ENCODE measurements at places on chromosomes 6 and 20.

DNA sequence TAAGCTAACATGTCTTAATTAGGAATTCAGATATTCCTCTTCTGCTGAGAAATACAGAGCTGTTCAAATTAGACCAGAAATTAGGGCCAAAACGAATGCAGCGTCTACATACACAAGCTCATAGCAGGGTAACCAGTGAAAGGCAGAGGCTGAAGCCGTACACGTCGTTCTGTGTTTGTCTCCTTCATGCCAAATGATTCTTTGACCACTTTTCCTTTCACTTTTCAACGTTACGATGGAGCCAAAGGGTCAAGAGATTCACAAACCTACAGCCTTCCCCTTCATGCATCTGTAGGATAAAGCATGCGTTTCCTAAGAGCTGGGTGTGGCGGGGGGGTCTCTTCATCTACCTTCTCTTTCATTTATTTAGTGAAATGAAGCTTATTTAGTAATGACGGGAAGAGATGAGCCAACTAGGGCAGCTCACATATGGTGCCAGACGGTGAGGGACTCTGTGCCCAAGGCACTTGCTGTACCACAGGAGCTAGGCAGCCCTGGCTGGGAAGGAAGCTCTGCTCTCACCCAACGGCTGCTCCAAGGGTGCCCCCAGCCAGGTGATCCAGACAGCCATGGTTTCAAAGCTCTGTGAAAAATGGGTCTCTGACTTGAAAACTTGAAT, 178.0 kb downstream of the ATXN1 start:
- DNase-seq, result no peak

DNA sequence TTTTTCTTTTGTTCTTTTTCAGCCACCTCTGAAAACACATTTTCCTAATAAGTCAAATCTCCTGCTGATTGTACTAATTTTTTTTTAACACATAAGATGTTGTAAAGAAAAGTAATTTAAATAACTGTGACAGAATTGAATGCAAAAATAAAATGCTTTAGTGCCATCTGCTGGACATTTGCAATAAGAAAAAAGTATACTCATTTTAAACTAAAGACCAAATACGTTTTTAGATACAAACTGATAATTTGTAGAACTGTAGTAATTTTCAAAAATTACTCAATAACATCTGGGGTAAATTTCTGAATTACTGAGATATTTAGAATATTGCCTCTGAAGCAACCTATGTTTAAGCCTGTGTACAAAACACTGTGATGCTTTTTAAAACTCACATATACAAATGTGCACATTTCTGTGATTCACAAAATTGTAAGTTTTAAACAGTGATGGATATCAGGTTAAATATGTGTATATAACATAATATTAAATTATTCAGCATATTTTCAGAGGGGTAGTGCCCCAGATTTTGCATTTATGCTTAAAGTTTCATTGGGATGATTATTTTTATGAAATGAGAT, 198.7 kb downstream of the RIMS1 start:
- DNase-seq, result peak; percentile 31

DNA sequence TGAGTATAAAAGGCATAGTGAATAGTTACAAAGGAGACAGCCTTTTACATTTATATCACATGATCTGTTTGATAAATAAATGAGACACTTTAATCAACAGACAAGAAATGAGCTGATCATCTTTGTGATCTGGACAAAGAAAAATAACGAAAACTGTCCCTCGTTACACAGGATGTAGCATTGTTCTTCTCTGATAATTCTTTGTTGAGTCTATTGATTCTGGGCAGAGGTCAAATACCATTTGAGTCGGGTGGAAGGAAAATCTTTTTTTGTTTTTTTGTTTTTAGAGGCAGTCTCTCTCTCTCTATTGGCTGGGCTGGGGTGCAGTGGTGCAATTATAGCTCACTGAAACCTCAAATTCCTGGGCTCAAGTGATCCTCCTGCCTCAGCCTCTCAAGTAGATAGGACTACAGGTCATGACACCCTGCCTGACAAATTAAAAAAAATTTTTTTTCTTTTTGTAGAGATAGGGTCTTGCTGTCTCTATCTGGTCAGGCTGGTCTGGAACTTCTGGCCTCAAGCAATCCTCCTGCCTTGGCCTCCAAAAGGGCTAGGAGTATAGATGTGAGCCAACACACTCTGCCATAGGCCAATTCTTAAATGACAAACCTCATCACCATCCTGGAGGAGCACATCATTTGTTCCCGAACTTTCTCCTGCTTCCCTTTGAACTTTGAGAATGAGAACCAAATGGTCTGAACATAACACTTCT, 41.8 kb downstream of the CCDC170 start:
- no peak for DNase-seq

DNA sequence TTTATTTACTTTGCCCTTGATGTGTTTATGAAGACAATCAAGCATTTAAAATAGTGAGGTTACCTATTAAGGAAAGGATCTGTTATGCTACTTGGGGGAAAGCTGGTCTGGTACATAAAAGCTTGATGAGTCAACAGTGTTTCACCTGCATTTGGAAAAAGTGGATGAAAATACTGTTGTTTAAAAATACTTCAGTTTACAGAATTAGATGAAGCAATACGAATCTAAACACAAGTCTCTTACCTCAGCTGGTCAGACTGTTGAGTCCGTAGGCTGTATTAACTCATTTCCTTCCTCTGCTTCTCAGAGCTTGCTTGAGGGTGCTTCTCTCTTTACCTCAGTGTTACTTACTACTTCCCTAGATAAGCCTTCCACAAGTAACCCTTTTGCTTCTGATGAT, 36.1 kb downstream of the NKX2-4 start:
- DNase-seq, result peak; percentile 78

DNA sequence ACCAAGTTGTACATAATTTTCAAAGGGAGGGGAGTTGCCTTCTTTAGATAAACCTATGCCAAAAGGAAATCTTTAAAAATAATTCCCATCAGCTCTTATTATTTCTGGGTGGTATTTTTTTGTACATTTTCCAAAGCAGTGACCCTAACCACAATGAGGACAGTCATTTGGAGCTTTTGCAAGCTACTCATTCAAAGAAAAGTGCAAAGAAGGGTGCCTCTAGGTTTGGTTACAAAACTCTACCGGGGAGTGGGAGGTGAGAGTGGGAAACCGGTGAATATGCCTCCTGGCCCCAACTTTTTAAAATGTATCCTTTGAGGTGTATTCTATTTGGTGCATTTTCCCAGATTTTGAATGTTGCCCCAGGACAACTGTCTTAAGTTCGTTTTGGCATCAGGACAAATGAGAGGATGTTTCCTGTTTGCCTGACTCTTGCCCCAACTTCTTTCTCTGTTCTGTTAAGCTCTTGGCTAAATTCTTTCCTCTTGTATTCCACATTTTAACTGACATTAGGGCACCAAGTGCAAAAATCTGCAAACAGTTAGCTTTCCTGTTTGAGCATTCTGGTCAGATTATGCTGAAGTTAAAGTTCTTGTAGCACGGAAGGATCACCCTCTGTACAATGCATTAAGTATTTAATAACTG, 78.9 kb downstream of the SLX4IP start:
- DNase-seq, result peak; percentile 36

Data from Kasumi-1 (cell line).